Activated CD4-positive, alpha-beta memory T cell treated with anti-CD3 and anti-CD28 coated beads, Interleukin-2, amount 10 ng/mL, durations not matched to agents 7 days and 5 days (primary cell): ENCODE measurements at places on chromosomes 1 and 21.
A peak's percentile ranks its signal among the peaks of the same experiment; 100 is the strongest.

DNA sequence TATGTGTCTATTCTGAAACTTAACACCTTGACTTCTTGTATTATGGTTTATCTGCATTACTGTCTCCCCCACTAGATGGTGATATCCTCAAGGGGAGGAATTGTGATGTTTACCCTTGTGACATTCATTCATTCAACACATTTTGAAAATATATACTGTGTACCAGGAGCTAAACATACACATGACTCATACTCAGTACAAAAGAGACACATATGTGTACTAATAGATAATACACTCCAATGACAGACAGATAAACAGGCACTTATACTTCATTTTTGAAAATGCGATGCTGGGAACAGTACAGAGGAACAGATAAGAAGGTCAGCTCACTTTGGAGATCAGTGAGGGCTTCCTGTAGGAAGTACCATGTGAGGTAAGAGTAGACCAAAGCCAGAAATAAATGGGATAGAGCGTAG is 8.9 kb upstream of the RAB3GAP2 start:
- H3K4me1 ChIP-seq: no peaks in the 10 kb centered on the region
- H3K27ac ChIP-seq: no peak overlapping the region
- H3K4me3 ChIP-seq: no peak overlapping the region
- no peak for DNase-seq
- no peaks in the 10 kb centered on the region for H3K36me3 ChIP-seq

DNA sequence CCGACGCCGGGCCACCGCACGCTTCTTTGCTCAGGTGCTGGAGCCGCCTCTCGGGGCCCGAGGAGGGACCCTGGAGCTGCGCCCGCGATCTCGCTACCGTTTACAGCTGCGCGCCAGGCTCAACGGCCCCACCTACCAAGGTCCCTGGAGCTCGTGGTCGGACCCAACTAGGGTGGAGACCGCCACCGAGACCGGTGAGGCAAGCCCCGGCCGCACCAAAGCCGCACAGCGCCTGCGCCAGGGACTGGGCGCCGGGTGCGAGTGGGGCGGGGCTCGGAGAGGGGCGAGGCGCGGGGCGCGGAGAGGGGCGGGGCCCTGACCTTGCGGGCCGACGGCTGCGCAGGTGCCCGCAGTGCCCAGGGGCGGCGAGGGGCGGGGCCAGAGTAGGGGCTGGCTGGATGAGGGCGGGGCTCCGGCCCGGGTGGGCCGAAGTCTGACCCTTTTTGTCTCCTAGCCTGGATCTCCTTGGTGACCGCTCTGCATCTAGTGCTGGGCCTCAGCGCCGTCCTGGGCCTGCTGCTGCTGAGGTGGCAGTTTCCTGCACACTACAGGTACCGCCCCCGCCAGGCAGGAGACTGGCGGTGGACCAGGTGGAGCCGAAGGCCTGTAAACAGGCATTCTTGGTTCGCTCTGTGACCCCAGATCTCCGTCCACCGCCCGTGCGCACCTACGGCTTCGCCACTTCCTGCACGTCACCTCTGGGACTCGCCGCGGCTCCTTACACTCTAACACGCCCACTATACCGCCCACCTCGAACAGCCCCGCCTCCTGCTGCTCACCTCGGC is 9.8 kb upstream of the CDC20 start:
- no peaks in the 10 kb centered on the region for H3K36me3 ChIP-seq
- peak overlapping the region; percentile 77 for H3K27ac ChIP-seq
- peaks cover 3% of the 10 kb centered on the region for H3K27me3 ChIP-seq
- H3K4me3 ChIP-seq: peak overlapping the region; percentile 77

- H3K36me3 ChIP-seq: no peaks in the 10 kb centered on the region
- DNase-seq: no peak
- no peaks in the 10 kb centered on the region for H3K27me3 ChIP-seq
- H3K4me3 ChIP-seq: no peak overlapping the region
These were observed 181.6 kb downstream of the RASAL2 start for GRCh38 chr1:178275553-178275952.

- no peaks in the 10 kb centered on the region for H3K36me3 ChIP-seq
- DNase-seq: no peak
- H3K4me1 ChIP-seq: peaks cover 17% of the 10 kb centered on the region
These were observed 53.2 kb upstream of the CFAP126 start for GRCh38 chr1:161420763-161421455.

DNA sequence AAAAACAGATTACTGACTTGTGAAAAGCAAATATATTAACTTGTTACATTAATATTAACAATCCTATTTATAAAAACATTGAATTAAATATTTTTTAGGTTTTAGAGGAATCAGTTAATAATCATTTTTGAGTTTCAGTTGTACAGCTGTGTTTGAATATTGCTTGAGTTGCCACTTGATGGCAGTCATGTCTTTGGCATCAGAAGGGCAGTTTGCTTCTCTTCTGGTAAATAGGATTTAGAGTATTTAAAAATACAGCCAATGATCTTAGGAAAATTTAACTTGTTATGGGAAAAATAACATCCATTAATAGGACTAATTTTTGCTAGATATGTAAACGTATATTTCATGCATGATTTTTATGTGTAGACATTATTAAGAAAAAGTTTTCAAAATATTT is 234.1 kb downstream of the NCAM2 start:
- H3K36me3 ChIP-seq: no peaks in the 10 kb centered on the region
- no peak overlapping the region for H3K4me3 ChIP-seq
- no peak overlapping the region for H3K27ac ChIP-seq
- DNase-seq: no peak

DNA sequence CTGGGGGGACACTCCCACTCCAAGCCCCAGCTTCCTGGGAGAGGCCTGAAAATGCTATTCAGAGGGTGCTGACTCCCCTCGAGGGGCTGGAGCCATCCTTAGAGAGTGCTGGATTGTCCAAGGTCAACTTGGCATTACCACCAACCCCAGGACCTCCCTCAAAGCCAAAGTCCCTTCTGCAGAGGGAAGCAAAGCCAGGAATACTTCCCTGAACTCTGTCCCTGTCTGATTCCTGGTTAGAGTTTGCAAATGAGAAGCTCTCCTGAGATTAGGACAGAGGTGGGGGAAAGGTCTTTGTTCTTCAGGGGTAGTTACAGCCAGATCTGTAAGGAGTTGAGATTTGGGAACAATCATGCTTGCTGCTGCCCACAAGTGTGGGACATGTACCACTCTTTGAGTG is 45.3 kb downstream of the TLR5 start:
- no peaks in the 10 kb centered on the region for H3K4me1 ChIP-seq
- peaks cover 9% of the 10 kb centered on the region for H3K27me3 ChIP-seq
- H3K27ac ChIP-seq: no peak overlapping the region

- no peaks in the 10 kb centered on the region for H3K27me3 ChIP-seq
- no peak overlapping the region for H3K27ac ChIP-seq
- no peak for DNase-seq
- H3K36me3 ChIP-seq: no peaks in the 10 kb centered on the region
- no peaks in the 10 kb centered on the region for H3K4me1 ChIP-seq
These were observed 271.5 kb upstream of the BEND5 start for GRCh38 chr1:49048188-49048587.

GRCh38 chr21:36723371-36723881 is 24.5 kb downstream of the SIM2 start:
- no peak overlapping the region for H3K4me3 ChIP-seq
- H3K36me3 ChIP-seq: no peaks in the 10 kb centered on the region
- H3K4me1 ChIP-seq: no peaks in the 10 kb centered on the region
- no peak overlapping the region for H3K27ac ChIP-seq

DNA sequence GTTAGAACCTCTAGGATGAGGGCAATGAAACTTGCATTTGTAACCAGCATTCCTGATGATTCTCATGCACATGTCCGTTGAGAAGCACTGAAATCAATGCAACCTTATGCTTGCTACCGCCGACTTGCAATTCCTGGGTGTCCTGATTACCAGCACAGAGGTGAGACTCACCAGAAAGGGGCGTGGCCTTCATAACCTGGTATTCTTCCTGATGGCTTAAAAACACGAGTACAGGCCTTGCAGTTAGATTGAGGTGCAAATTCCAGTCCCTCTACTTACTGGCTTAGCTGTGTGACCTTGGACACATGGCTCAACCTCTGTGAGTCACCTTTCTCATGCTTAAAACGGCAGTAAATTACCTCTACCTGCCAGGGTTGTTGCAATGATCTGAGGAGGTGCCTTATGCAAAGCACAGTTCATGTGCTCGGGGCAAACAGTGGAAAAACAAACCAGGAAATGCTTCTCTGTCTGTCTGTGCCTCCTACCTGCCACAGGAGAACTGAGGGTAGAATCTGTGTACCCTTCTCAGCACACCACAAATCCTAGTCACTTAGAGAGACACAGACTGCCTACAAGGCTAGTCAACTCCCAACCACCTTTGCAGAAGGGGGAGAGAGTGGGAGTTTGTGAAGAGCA is 39.1 kb upstream of the ECE1 start:
- no peak for DNase-seq
- no peak overlapping the region for H3K4me3 ChIP-seq
- H3K4me1 ChIP-seq: peaks cover 84% of the 10 kb centered on the region
- H3K36me3 ChIP-seq: peaks cover 13% of the 10 kb centered on the region

DNA sequence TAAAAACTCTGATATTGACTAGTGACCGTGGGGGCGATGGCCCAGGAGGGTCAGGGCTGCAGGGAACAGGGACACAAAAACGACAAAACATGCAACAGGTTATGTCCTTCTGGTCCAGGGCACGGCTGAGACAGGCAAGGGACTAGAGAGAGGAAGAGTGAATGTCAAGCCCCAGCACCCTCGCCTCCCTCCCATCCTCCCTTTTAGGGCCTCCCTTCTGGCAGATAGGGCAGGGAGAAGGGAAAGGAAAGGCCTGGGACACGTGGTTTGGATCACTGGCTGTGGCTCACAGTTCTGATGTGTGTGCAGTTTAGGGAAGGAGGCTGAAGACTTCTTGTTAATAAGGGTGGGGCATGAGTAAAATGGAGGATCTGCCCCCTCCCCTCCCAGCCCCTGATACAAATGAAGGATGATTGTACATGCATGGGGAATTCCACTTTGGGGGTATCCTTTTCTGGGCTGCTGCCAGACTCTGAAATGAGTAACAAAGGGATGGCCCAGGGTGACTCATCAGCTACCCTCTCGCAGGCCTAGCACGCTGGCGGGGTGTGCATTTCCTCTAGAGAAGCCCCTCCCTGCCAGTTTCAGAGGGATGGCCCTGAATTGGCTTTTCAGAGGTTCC is 14.2 kb downstream of the CAPN2 start:
- H3K4me3 ChIP-seq: peak overlapping the region; percentile 69
- H3K27ac ChIP-seq: peak overlapping the region; percentile 89
- no peaks in the 10 kb centered on the region for H3K27me3 ChIP-seq
- peak; percentile 88 for DNase-seq
